ENCODE measurements at places on chromosomes 7 and 10.

- DNase-seq, result no peak
Observed at GRCh38 chr7:156819733-156820295, 73.2 kb downstream of the LMBR1 start.

DNA sequence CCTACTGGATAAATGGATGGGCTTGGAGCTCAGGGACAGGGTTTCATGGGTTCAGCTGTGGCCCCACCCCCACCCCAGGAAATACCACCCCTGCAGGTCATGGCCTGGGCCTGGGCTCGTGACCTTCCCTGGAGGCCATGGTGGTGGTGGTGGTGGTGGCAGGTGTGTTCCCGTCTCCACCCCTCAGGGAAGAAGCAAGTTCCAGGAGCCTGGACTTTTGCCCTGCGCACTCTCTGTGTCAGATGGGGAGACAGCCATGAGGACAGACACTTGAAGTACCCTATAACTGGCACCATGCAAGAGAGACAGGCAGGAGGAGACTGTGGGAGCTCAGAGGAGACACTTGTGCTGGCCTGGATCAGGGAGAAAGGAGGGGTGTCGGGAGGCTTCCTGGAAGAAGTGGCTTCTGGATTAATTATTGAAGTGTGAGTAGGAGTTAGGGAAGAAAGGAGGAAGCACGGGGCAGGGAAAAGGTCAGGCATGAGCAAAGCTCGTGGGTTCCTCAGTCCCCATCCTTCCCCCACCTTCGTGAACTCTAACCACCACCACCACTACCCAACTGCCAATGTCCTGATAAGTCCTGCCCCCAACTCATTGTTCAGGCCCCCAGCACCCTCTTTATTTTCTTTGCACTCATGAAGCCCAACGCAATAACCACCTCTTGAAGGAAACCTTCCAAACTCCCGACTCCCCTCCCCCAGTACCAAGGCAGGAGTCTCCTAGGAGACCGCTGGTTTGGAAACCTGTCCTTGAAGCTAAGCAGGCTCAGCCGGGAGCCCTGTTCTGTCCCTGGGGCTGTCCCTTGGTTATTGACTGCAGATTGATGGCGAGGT is 8.9 kb downstream of the SH2B2 start:
- peak; percentile 54 for DNase-seq

- no peak for DNase-seq
Observed at GRCh38 chr7:150848561-150849115, 3.7 kb upstream of the AOC1 start.

- no peak for DNase-seq
Observed at GRCh38 chr10:11165591-11166543, 148.2 kb downstream of the CELF2 start.

- DNase-seq, result no peak
Observed at GRCh38 chr7:47806701-47807103, 141.6 kb downstream of the PKD1L1 start.

- no peak for DNase-seq
Observed at GRCh38 chr10:128867210-128867609, 599.8 kb upstream of the MGMT start.

- DNase-seq, result no peak
Observed at GRCh38 chr10:18399158-18399557, 252.2 kb downstream of the NSUN6 start.

DNA sequence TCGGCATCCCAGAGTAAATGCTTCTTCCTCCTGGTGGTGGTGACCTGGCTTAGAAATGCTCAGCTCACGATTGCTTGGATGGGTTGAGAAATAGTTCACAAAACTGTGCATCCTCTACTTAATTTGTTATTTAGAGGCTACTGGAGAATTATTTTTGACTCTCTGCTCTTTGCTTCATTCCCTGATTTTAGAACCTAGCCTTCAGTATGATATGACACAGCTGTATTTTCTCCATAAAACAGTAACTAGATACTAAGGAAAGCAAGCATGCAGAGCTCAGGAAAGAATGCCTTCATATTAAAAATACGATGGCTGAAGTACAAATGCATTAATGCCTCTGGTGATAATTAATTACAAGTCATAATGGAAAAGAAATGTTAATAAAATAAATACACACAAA is 602.0 kb upstream of the COBL start:
- DNase-seq, result no peak

DNA sequence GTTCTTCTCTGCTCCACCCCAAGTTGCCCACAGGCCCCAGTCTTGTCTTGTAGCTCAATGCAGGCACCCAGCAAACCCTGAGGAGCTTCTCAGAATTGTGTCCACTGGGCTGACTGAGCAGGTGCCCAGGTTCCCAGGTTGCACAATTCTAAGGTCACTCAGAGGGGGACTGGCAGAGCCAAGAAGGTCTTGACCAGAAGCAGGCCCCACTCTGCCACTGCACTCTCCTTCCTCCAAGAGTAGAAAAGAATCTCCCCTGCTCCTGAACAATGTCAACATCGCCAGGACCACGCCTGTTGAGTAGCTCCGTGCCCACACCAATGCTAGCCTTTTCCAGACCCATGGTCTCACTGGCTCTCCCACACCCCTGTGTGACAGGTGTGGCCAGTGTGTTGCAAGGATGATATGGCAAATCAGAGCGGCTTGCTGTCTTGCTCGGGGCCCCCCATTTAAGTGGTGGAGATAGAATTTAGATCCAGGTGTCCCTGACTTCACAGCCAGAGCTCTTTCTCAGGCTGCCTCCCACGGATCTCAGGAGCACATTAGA is 577 bp downstream of the LRRC18 start:
- DNase-seq, result no peak

DNA sequence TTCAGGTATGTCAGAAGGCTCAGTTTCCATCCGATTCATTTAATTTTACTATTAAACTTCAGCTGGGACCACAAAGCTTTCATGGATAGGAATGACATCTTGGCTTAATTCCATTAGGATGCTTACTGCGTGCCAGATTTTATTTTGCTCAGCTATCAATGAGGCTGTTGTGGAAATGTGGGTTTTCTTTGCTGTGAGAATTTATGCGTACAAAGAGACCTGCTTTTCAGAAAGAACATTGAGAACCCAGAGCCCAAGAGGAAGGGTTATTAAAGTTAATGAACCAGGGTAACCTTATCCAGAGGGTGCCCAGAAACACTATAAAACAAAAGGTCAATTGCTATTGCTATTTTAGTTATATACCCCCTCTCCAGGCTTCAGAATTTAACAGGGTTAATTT is 98.3 kb downstream of the MKLN1 start:
- DNase-seq, result peak; percentile 75
